ENCODE measurements at places on chromosomes 12 and 14.

- DNase-seq, result no peak
Measured at GRCh38 chr12:84785281-84785680, 127.3 kb downstream of the SLC6A15 start.

DNA sequence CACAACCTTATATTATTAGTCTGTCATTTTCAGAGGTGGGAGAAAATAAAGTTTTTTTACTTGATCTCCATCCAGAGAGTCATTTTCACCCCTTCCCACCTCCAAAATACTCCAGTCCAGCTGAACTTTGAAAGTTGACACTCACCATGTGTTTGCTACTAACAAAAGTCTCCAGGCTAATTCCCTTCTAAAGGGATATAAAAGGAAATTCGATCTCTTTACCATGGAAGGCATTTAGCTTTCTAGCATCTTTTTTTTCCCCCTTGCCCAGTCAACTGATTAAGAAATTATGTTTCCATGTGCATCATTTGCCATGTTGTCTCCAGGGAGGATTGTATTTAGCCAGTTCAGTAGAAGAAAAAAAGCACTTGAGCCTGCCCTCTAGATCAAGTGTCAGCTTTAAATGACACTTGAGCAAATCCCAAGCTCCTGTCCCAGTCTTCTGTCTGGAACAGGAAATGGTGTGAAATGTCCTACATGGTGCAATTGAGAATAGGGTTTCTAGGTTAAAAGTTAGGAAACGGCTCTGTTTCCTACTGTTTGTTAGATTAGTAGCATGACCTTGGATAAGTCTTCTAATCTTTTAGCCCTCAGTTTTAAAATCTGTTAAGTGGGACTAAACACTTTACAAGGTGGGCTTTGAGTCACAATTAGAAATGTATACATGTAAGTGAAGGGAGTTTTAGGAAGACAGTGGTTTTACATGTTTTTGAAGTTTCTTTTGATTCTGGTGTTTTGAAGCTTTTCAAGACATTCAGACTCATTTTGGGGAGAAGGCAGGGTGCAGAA is 67.2 kb downstream of the GNS start:
- DNase-seq, result no peak

DNA sequence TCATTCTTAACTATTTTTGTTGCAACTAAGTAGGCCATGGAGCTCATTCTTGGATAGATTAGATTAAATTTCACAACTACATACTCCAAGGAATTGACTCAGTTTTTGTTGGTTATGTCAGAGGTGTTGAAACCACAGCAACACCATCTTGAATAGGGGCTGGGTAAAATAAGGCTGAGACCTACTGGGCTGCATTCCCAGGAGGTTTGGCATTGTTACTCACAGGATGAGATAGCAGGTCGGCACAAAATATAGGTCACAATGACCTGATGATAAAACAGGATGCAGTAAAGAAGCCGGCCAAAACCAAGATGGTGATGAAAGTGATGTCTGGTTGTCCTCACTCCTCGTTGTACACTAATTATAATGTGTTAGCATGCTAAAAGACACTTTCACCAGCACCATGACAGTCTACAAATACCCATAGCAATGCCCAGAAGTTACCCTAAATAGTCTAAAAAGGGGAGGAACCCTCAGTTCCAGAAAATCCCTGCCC is 20.9 kb downstream of the DMAC2L start:
- no peak for DNase-seq

GRCh38 chr14:97116546-97116945 is 319.4 kb downstream of the VRK1 start:
- DNase-seq, result no peak

DNA sequence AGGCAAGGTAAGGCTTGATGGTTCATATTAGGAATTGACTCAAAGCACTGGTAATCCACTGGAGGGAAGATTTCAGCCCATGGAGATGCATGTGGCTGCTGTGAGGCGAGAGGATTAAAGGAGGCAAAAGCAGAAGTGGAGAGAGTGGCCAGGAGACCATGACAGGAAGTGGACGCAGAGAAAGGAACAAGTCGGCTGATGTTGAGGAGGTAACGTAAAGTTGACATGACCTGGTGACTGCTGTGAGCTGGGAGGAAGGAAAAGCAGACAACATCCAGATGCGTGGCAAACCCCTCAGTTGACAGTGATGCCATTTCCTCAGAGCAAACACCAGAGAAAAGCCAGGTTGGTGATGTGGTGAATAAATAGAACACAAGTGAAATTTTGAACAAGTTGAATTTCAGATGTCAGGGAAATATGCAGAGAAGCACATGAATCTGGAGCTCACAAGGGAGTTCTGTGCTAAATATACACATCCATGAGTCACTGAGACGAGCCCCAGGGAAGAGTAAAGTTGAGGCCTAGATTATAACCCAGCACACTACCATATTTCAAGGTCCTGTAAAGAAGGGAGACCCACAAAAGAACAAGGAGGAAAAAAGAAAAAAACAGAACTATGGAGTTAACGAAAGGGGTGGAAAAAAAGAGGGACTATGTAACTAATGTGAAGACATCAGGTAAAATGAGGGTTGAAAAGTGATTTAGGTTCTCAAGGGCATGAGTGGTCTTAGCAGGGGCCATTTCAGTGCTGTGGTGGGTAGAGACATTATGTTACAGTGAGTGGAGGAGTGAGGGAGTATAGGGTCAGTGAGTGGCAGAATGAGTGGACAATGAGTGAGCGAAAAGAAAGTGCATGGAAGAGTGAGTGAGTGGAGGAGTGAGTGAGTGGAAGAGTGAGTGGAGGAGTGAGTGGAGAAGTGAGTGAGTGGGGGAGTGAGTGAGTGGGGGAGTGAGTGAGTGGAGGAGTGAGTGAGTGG is 61.6 kb upstream of the GZMB start:
- DNase-seq, result no peak

GRCh38 chr12:110253176-110253575 is 27.9 kb upstream of the ATP2A2 start:
- no peak for DNase-seq

GRCh38 chr14:97458255-97458654 is 661.1 kb downstream of the VRK1 start:
- DNase-seq, result no peak

DNA sequence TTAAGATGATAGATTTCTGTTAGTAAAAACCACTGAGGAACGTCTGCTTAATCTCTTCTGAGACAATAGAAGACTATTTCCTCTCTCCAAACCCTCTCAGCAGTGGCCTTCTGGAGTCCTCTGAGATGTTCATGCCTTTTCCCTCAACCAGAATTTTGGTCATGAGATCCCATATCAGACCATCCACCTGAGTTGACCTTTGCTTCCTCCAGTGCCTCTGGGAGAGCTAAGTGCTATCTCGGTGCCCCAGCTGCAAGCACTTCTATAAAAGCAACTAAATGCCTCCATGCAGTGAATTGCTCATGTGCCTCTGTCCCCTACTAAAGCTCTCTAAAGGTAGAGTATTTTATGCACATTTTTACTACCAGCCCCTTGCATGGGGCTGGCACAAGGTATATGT is 172.8 kb upstream of the BCL2L14 start:
- DNase-seq, result no peak

- no peak for DNase-seq
Measured at GRCh38 chr12:130014485-130014807, 110.6 kb upstream of the TMEM132D start.

- no peak for DNase-seq
Measured at GRCh38 chr12:78275886-78276285, 445.2 kb downstream of the NAV3 start.

- no peak for DNase-seq
Measured at GRCh38 chr14:64540208-64541202, at the start of gene HSPA2. Gene HSPA2, plus strand, starts transcription at chr14:64540741. Its CDS starts 109 bp downstream, at chr14:64540850.

GRCh38 chr12:39070775-39071174 is 165.4 kb upstream of the CPNE8 start:
- DNase-seq, result no peak

DNA sequence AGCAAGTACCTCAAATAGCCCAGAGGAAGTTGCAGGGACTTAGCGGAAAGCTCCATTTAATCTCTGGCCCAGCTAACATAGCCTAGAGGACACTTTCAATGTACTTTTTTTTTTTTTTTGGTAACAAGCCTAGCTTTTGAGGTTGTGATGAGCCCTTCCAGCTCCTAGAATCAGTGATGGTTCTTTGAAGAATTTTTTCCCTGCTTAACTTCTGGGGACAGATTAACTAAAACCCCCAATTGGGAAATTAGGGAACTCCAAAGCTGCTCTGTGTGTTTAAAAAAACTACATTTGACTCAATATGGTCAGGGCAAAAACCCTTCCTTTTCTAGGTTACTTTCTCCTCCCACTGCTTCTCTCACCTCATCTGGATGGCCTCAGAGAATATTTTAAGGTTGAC is 23.9 kb upstream of the ITGA5 start:
- DNase-seq, result no peak

Measured in H54 (cell line).